Activated T-cell treated with anti-CD3 and anti-CD28 coated beads, Interleukin-2, amount 50 U/mL, for 48 hours (primary cell): ENCODE measurements at places on chromosomes 2 and 18.
A peak's percentile ranks its signal among the peaks of the same experiment; 100 is the strongest.

DNA sequence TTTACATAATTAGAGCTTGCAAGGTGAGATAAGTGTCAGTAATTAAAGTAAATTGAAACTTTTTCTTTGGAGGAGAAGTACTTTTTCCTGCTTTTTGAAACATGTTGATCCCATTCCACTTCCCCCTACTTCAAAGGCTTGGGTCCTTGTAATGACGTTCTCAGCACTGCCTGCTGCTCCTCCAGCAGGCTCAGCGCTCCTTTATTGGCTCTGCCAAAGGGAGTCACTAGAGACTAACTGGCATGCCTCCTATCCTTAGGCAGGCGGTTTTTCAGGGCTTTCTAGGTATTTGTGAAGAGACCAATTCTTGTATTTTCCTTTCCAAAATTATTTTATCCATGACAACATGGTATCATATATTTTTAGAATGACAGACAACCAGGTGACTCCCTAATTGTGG lies 43.9 kb upstream of the ACADL start:
- DNase-seq, result no peak

DNA sequence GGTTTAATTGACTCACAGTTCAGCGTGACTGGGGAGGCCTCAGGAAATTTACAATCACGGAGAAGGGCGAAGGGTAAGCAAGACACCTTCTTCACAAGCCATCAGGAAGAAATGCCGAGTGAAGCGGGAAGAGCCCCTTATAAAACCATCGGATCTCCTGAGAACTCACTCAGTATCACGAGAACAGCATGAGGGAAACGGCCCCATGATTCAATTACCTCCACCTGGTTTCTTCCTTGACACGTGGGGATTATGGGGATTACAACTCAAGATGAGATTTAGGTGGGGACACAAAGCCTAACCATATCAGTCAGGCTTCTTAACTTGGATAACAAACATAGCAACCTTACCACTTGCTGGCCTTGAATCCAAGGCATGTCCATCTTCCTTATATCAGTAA lies 289.0 kb upstream of the STON1 start:
- DNase-seq, result no peak

- peak; percentile 69 for DNase-seq
Observed at GRCh38 chr2:129936334-129936934, 43.0 kb upstream of the RAB6C start.

DNA sequence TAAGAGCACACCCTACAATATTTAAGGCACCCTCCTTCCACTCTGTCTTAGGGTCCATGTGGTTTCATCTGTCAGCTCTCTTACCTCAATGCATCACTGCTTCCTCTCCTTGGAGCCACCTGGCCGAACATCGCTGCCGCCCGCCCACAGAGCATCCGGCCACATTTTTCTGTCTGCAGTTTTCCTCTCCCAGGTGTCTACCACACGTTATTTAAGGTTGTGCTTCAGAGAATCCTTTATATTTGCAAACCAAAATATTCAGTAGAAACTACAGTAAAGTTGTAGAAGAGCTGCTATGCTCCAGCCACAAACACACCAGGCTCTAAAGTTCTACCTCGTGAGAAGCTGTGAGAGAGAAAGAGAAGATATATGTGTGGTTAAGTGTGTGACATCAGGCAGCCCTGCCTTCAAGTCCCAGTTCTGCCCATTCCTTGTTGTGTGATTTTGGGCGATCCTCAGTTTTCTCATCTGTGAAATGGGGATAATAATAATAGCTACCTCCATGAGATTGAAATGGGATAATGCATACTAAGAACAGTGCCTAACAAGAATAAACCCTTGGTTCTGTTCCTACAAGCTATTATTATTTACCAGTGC lies 4.9 kb upstream of the STK17B start:
- DNase-seq, result peak; percentile 81

DNA sequence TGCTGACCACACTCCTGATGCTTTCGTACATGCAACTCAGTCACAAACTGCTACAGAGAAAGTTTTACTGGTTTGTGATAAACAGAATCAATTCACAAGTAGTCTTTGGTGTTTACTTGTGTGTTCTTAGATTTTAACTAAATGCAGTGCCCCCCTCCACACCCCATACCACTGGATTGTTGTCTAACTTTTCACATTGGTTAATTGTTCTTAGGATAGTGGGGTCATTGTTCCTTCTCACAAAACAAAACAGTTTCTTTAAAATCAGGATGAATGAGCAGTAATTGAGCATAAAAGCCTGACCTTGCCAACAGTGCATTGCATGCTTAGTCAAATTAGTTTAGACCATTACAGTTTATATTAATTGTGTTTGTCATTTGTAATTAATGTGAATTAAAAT lies 14.1 kb upstream of the PNPT1 start:
- no peak for DNase-seq

- peak; percentile 59 for DNase-seq
Observed at GRCh38 chr2:30225131-30225762, 6.1 kb upstream of the LBH start.

DNA sequence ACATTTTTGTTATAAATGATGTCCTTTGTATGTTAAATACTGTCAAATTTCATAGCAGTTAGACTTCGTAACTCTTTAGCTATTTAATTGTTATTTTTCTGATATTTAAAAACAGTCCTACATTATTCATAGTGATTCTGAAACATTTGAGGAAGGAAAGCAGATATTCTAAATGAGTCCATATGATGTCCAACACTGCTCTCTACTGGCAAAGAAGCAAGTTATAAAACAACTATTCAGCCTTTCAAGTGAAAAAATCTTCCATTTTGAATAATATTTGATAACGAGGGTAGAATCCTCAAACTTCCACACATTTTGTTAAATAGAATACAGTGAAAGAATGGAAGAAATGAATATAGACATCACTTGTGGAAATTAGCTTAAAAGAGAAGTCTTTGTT lies 220.8 kb downstream of the GULP1 start:
- no peak for DNase-seq

DNA sequence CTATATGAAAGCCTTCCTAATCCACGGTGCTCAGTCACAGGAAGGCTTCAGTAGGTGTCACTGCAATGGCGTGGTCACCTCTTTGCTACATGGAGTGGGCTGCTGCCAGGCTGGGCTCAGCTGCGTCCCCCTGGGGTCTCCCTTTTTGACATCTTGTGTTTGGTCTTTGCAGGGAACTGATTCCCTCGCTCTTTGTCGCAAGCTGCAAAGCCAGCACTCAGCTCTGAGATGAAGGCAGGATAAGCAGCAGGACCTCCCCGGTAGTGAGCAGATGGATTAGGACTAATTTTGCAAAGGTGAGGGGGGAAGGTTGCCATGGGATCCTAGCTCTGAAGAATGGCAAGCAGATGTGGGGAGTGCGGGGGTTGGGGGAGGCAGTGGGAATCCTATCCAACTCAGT lies 173.9 kb upstream of the ARL4C start:
- DNase-seq, result no peak

DNA sequence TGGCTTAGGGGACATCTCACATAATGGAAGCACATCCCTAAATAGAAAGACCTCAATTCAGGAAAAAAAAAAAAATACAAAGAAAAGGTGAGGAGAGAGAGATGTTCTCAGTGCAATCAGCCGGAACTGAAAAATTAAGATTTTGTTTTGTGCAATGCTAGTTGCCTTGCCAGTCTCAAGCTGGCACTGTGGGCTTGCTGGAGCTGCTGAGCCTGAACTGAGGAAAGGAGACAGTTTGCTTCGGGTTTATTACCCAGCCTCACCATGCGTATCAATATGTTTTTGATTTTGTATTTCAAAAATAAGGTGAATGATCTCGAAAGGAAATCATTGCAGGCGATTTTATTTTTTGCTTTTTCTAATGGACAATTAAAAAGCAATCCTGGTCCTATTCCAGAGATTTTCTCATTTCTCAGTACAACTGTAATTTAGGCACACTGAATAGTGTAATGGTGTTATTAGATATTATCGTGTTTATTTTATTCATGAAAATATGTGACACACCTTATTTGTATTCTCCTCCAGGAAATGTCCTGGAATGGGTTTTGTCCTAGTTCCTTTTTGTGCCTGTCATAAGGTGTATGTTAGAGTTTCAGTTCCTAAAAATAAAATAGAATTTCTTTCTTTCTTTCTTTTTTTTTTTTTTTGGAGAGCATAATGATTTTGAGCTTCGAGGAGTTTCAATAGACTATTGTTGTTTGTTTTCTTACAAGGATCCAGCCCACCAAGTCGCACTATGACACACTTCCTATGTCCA lies 72.8 kb upstream of the ZEB2 start:
- no peak for DNase-seq

GRCh38 chr2:27717070-27717795 lies 53.5 kb downstream of the SLC4A1AP start:
- DNase-seq, result no peak

- no peak for DNase-seq
Observed at GRCh38 chr18:26826656-26827235, 38.8 kb downstream of the AQP4 start.

DNA sequence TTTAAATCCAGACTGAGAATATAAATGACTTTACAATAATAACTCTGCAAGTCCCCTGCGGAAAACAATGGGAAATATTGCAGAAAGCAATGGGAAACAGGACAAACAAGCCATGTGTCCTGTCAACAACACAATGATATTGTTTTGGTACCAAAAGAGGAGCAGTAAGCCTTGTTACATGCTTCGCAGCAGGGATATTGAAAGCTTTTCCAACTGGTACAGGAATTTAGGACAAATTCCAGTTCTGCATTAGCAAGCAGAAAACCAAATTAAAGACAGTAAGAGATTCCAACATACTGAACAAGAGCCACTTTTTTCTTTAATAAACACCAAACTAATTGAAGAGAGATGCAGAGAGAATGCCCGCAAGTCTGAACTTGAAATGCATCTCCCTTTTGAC lies 30.0 kb downstream of the FRZB start:
- DNase-seq, result no peak

DNA sequence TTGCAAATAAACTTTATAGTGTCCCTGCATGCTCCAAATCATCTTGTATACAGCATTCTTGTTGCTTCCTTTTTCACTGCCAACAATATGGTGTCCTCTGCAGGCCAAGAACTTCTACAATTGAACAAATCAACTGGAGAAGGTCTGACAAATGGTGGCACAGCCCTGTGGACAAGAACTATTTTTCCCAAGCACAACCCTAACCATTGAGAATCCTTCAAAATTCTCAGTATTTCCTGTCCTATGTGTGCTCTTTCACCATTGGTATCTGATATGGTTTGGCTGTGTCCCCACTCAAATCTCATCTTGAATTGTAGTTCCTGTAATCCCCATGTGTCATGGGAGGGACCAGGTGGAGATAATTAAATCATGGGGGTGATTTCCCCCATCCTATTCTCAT lies 865.1 kb upstream of the ACVR2A start:
- no peak for DNase-seq

DNA sequence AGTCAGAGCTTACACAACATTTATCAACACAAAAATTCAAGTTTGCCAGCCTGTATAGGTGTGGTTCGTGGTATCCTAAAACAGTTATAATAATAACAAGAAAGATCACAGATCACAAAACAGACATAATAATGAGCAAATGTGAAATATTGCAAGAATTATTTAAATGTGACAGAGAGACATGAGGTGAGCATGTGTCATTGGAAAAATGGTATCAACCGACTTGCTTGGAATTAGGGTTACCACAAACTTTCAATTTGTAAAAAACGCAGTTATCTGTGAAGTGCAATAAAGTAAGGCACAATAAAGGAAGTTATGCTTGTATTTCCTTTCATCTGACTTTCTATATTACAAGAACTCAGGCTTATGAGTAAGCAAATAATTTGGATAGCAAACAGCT lies 116.8 kb downstream of the IKZF2 start:
- no peak for DNase-seq

DNA sequence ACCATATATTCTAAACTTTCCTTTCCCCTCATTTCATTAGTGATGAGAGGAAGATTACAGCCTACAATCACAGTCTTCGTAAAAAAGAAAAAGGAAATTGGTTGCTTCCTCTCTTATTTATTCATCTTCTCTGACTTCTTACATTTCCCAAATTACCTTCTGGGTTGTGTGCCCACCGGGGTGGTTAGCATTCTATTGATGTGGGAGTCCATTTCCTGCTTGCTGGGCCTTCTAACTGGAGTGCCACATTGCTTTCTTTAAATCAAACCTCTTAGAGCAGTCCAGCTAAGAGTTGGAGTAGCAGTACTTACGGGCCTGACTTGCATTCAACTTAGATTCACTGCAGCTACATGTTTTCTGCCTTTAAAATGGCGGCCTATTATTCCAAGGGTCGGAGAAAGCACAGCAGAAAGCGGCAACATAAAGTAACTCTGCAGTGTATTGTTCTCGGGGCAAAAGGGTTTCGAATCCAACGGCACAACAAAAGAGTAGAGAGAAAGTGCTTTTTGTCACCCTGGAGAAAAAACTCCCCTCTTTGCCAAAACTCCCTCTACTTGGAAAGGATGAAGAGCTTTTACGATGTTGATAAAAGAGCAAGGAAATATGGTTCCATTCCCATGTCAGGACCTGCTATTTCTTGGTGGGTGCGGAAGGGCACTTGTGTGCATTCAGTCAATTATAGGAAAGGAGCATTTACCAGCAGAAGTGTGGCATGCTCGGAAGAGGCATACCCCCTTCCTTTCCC lies 110.6 kb upstream of the DLX2 start:
- no peak for DNase-seq

DNA sequence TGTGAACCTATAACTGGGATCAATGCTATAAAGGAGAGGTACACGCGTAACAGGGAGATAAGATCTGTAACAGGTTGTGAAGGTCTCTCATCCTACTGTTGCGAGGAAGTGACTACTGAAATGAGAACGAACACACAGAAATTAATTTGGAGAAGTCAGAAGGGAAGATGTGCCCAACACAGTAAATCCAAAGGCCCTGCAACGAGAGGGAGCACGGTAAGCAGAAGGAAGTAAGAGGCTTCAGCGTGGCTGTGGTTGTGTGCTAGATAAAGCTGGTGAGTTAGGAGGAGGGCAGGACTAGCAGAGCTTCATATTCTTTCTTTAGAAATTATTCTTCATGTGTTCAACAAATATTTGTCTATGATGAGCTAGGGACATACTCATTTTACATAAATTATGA lies 2.5 kb upstream of the ATG16L1 start:
- DNase-seq, result no peak

- no peak for DNase-seq
Observed at GRCh38 chr18:44730803-44731529, 50.3 kb downstream of the SETBP1 start.

GRCh38 chr2:46116150-46116549 lies 181.1 kb upstream of the EPAS1 start:
- DNase-seq, result no peak

- no peak for DNase-seq
Observed at GRCh38 chr2:126930970-126931590, 32.4 kb downstream of the TEX51 start.

DNA sequence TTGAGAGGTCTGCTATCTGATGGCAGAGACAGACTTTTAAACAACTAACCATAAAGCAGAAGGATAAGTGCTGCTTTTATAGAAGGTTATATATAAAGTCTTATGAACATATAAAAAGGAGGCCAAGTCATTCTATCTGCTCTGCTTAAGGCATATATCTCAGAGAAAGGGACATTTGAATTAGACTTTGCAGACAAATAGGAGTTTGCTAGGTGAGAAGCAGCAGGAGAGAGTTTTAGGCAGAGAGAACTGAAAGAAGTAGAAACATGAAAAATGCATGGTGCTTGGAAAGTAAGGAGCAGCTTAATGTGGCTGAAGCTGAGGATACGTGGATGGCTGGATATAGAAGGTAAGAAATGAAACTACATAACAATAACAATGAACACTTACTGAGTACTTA lies 65.4 kb downstream of the LYPD1 start:
- no peak for DNase-seq

GRCh38 chr18:6207941-6208340 lies 206.8 kb downstream of the L3MBTL4 start:
- no peak for DNase-seq
